Caki2 (cell line): ENCODE measurements at places on chromosomes 5 and 9. TPM values are rescaled to one million over a fixed set of nuclear protein-coding genes. Genes with fewer than 3 reads are reported as not detected.

Gene PCDH1
- total RNA-seq, result 27.3 and 41.1 TPM in 2 replicates

Gene GFRA3
- not detected in 2 replicates for total RNA-seq

Gene RASEF
- total RNA-seq, result 3.8 and 7.0 TPM in 2 replicates

Gene GMCL2
- total RNA-seq, result not detected in 2 replicates

Gene SHISAL2B
- not detected in 2 replicates for total RNA-seq

Gene IRX2
- total RNA-seq, result not detected in 2 replicates

Gene LEAP2
- not detected in 2 replicates for total RNA-seq

Gene YTHDC2
- total RNA-seq, result 3.4 and 5.8 TPM in 2 replicates

Gene GPR150
- 0.17 TPM in 1 of 2 replicates, not detected in the other for total RNA-seq

DNA sequence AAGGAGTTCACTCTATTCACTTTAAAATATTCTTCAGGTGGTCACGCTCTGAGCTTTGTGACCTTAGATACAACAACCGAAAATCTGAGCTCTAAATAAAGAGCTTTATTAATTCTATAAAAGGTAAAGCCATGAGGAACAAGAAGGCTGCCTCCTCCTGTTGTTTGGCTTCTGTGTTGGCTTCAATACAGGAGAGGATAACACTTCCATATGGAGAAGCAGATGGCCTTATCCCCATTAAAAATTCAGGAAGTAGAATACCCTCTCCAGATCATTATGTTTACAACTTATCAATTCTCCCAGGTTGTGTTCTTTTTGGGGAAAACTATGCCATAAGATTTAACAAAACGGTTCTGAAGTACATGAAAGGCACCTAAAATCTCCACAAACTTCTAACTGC is 128.4 kb downstream of the TTC39B start:
- DNase-seq, result no peak

- DNase-seq, result no peak
Measured at GRCh38 chr9:113665064-113665463, 201.5 kb downstream of the RGS3 start.

- DNase-seq, result no peak
Measured at GRCh38 chr5:37727238-37727637, 112.6 kb downstream of the GDNF start.

DNA sequence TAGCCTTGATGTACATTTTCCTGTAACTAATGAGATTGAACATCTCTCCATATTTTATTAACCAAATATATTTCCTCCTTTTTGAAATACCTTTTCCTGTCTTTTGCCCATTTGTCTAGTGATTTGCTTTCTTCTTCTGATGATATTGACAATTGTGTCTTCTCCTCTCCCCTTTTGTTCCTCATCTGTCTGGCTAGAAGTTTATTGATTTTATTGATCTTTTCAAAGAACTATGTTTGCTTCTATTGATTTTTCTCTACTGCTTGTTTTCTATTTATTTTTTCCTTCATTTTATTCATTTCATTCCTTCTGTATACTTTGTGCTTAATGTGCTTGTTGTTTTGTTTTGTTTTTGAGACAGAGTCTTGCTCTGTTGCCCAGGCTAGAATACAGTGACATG is 181.4 kb upstream of the SMIM23 start:
- no peak for DNase-seq

- DNase-seq, result no peak
Measured at GRCh38 chr5:154311362-154311761, 120.8 kb downstream of the GALNT10 start.

GRCh38 chr5:39164529-39165402 is 54.6 kb downstream of the FYB1 start:
- DNase-seq, result no peak

GRCh38 chr5:52582313-52582712 is 205.4 kb upstream of the ITGA1 start:
- no peak for DNase-seq

DNA sequence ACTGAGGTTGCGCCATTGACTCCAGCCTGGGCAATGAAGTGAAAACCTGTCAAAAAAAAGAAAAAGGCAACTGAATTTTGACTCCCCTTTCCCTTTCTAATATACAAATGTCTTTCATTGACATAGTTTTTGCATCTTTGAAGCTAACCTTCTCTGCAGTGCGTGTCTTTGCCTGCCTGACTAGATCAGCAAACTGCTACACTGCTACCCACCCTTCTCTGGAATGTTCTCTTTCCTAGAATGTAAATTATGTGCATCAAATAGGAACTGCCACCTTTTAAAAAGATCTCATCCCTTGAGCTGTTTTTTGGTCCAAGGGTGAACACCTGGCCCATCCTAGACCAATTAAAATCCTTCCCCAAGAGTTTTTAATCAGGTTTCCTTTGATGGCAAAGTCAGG is 127.6 kb downstream of the SLC28A3 start:
- DNase-seq, result no peak

DNA sequence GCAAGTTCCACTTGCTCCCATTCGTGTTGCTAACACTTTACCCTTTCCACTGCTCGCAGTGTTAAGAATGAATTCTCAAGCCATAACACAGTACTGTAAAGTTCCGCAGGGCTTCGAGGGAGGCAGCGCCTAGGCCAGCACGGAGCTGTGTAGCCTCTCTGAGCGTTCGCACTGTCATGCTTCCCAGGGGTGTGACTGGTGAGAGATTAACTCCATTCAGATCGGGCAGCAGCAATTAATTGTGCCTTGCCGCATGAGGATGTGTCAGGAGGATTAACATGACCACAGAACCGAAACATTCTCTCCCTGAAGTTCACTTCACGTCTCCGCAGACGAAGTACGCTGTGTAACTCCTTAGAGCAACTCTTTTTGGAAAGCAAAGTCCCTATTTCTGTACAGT is 23.2 kb downstream of the ZBTB34 start:
- DNase-seq, result peak; percentile 74

DNA sequence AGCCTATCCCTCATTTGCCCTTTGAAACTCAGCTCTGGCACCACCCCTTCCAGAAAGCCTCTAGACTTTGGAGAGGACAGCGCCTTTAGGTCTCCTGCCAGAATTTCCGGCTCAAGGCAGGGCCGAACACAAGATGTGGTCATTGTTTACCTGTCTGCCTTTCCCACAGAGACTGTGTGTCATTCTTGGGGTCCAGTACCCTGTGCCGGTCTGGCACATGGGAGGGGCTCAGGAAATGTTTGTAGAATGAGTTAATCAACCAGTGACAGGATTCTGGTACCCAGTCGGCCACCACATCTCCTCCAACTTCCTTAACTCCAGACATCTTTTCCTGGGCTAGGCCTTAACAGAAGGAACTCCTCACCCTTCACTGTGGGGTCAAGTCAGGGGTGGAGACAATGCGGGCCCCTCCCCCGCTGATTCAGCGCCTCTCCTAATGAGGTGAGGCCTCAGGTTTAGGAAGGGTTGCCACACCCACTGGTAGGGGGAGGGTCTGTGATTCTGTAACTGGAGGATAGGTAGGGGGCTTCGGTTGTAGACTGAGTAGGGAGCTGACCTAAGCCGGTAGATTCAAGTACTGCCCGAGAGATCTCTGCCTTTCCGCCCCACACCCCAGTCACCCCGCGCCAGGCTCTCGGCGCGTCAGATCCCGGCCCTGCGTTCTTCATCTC is 29.3 kb downstream of the PCDH1 start:
- DNase-seq, result peak; percentile 94

DNA sequence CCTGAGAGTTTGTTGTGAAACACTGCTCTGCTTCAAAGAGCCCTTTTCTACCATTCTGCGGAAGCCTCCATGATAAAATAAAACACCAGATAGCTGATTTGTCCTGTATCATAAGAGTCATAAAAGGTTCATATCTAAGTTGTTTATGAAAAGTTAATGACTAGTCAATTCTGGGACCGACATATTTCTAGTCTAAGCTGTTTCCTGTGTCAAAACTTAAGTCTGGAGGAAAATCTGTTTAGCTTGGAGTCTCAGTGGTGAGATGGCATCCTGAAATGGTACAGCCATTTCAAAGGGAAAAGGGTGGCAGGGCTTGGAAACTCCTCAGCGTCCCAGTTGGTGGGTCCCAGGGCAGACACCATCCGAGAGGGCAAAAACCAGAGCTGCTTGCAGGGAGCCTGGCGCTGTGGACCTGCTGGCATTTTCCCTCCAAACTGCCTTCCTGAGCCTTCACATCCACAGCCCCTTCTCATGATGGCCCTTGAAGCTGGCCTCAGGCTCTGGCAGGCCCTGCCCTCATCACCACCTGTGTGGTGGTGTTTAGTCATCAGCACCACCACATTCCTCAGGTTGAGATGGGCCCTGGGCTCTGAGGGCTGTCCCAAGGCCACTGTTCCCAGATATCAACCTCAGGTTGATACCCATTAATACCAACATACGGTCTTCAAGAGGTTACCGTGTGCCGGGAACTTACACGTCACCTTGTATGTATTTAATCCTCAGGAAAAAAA is 184.0 kb downstream of the HSPA4 start:
- no peak for DNase-seq

DNA sequence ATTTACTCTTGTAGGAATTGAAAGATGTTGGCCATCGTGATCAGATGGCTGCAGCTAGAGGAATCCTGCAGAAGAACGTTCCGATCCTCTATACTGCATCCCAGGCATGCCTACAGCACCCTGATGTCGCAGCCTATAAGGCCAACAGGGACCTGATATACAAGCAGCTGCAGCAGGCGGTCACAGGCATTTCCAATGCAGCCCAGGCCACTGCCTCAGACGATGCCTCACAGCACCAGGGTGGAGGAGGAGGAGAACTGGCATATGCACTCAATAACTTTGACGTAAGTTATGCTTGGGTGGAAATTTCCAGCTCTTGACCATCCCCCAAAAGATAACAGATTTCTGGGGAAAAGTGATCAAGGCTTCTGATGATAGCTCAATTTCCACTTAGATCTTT is 50.6 kb downstream of the LRRTM2 start:
- DNase-seq, result no peak

DNA sequence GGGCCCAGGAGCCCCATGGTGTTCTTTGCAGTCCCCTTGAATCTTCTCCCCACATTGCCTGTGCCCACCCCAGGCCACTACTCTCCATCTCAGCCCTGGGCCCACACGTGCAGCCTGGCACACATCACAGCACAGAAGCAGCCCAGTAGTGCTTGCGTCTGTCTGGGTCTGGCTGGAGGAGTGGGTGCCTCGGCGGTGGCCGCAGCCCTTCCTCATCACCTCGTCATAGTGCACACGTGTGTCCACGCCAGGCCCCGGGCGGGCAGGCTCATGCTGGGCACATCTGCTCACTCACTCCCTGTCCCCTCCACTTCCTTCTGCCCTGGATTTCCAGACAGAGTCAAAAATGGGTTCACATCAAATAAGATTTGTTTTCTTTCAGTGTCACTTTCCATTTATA is 33.3 kb downstream of the FGF1 start:
- no peak for DNase-seq

- DNase-seq, result no peak
Measured at GRCh38 chr5:90233476-90233875, 176.1 kb downstream of the CETN3 start.

- DNase-seq, result no peak
Measured at GRCh38 chr9:137323531-137324331, 21.7 kb upstream of the NRARP start.

DNA sequence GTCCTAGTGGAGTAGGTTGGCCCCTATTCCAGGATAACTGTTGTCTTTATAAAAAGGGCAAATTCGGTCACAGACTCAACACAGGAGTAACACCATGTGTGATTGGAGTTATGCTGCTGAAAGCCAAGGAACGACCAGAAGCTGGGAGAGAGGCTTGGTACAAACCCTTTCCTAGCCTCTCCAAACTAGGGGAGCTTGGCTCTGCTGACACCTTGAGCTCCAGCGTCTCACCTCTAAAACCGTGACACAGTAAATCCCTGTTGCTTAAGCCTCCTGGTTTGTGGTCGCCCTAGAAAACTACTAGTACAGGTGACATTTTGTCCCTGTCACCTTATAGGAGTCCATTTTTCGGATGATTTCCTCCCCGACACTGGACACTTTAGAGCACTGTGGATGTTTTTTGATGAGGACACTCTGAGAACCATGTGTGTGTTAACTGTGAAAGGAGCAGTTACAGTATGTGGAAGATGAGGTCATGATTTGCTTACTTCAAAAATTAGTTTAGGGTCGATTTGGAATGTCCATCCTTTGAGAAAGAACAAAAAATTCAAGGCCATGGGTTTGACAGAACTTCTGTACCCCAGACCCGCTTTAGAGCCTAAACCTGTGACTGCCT is 167.0 kb downstream of the PDZD2 start:
- DNase-seq, result no peak

GRCh38 chr5:32458880-32459495 is 14.4 kb upstream of the ZFR start:
- no peak for DNase-seq

DNA sequence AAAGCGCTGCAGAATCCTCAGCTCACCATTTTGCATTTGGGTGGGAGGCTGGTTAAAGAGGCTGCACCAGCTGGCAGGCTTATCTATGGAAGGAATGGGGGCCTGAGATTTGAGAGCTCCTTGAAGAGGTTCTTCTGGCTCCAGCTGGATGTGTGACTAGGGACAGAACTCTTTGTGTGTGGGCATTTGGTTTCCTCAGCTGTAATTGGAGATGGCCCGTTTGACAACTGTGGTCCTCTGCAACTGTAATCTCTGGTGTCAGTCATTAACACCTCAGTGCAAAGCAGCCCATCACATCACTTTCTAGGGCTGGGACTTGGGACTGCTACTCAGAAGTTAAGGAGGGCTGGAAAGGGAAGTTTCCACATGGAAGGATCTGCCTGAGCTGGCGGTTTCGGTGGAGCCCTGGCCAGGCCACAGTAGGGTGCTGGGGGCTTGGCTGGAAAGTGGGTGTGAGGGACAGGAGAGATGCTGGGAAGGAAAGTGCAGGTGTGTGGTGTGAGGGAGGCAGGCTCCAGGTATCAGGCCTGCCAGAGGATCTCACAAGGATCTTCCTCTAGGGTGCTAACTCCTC is 193.8 kb downstream of the GADD45G start:
- no peak for DNase-seq

GRCh38 chr5:11027660-11028059 is 266.6 kb upstream of the DAP start:
- DNase-seq, result no peak

GRCh38 chr5:150519978-150520377 is 12.0 kb downstream of the NDST1 start:
- DNase-seq, result no peak

DNA sequence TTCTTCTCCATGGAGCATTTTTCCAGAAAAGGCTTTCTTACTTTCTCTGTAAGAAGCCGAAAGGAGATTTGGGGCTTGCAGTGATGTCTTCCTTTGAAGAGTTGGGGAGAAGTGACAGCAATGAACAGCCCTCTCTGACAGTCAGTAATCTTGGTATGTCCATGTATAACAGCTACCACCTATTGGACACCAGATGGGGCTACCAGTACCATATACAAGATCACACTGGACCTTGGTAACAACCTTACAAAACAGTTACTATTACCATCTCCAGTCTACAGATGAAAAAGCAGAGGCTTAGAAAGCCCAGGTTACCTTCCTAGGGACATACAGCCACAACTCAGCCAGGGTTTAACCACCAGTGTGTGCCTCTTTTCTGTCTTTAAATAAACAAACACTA is 272.7 kb upstream of the TRPC7 start:
- DNase-seq, result no peak

GRCh38 chr9:2267181-2267745 is 252.1 kb downstream of the SMARCA2 start:
- DNase-seq, result no peak

DNA sequence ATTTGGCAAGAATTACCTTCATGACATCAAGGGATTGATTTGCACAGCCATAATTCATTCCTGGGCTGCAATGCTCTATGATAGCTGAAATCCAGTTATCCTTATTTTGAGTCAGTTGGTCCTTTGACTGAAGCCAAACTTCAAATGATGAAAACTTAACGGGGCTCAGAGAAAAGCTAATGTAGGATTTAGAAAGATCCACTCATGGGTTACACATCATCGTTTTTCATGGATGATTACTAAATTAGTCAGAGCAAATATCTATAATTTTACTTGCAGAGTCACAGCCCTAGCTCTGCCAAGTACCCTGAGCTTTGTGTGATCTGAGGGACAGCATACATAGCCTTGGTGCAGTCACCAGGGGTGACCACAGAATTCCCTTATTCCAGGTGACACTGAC is 27.3 kb upstream of the MUSK start:
- DNase-seq, result no peak
